ENCODE measurements at places on chromosomes 3 and 15. TPM values are rescaled to one million over a fixed set of nuclear protein-coding genes. Genes with fewer than 3 reads are reported as not detected.
A peak's percentile ranks its signal among the peaks of the same experiment; 100 is the strongest.

DNA sequence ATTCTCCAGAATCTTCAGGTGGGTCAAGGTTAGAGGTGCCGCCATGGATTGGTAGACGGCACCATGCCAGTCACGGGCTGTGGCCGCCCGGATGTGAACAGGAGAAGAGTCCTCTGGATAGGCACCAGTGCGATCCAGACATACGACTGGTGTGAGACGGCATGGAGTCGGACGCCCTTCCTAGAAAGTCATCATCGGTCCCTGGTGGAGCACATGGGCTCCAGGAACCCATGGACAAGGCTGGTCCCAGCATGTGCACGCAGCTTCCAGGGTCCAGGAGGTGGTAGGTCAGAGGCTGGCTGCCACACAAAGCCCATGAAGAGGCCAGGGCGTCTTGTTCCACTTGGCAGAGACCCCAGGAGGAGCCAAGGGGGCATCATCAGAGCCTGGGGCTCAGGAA, 276.1 kb upstream of the LRRC3B start:
- no peaks in the 10 kb centered on the region for H3K36me3 ChIP-seq
- H3K4me1 ChIP-seq = no peaks in the 10 kb centered on the region
- H3K4me3 ChIP-seq = no peak overlapping the region
- no peak for DNase-seq
- no peaks in the 10 kb centered on the region for H3K27me3 ChIP-seq

DNA sequence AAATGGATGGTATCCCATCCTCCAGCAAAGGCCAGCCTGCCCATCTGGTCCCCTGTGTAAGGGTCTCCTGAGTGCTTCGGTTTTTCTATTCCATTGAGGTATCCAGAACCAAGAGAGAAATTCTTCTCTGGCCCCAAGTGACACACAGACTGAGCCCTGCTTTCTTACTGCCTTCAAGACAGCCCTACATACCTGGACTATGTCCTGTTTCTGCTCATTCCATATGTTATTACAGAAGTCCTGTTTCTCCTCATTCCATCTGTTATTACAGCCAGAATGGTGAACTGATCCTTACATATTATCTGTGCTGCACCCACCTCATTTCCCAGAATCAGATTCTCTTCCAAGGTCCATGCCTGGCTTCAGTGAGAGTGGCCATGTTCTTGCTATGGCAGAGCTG, 115.2 kb downstream of the DCLK3 start:
- H3K36me3 ChIP-seq = no peaks in the 10 kb centered on the region
- peaks cover 18% of the 10 kb centered on the region for H3K4me1 ChIP-seq
- no peak overlapping the region for H3K4me3 ChIP-seq
- H3K27me3 ChIP-seq = peaks cover 29% of the 10 kb centered on the region

DNA sequence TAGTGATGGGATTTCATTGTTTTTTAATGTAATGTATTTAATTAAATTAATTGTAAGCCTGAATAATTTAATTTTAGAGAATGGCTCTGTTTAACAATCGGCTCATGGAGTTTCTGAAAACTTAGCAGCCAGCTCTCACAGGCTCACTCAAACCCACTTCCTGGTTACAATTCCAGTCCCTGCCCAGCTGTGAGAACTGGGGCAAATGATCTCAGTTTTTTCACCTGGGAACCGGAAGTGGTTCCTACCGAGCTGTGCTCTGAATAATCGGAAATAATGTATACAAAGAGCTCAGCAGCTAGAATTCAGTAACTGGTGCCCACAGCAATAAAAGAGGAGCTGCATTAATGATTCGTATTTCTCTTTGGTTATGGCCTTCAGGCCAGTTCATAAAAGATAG, 244.3 kb upstream of the MCTP2 start:
- no peak for DNase-seq
- no peaks in the 10 kb centered on the region for H3K27me3 ChIP-seq
- H3K4me1 ChIP-seq = no peaks in the 10 kb centered on the region
- H3K36me3 ChIP-seq = no peaks in the 10 kb centered on the region
- H3K27ac ChIP-seq = no peak overlapping the region

- H3K27me3 ChIP-seq = no peaks in the 10 kb centered on the region
- H3K36me3 ChIP-seq = no peaks in the 10 kb centered on the region
- H3K4me3 ChIP-seq = no peak overlapping the region
- H3K27ac ChIP-seq = no peak overlapping the region
- DNase-seq = no peak
- H3K4me1 ChIP-seq = peaks cover 6% of the 10 kb centered on the region
Measured at GRCh38 chr3:24678421-24678865, 183.8 kb upstream of the THRB start.

- DNase-seq = no peak
- H3K4me3 ChIP-seq = no peak overlapping the region
- no peaks in the 10 kb centered on the region for H3K4me1 ChIP-seq
Measured at GRCh38 chr3:189806171-189806951, 175.2 kb downstream of the TP63 start.

- no peaks in the 10 kb centered on the region for H3K4me1 ChIP-seq
- no peaks in the 10 kb centered on the region for H3K36me3 ChIP-seq
- peaks cover 24% of the 10 kb centered on the region for H3K27me3 ChIP-seq
- no peak for DNase-seq
Measured at GRCh38 chr3:59289831-59290230, 240.0 kb upstream of the CFAP20DC start.

DNA sequence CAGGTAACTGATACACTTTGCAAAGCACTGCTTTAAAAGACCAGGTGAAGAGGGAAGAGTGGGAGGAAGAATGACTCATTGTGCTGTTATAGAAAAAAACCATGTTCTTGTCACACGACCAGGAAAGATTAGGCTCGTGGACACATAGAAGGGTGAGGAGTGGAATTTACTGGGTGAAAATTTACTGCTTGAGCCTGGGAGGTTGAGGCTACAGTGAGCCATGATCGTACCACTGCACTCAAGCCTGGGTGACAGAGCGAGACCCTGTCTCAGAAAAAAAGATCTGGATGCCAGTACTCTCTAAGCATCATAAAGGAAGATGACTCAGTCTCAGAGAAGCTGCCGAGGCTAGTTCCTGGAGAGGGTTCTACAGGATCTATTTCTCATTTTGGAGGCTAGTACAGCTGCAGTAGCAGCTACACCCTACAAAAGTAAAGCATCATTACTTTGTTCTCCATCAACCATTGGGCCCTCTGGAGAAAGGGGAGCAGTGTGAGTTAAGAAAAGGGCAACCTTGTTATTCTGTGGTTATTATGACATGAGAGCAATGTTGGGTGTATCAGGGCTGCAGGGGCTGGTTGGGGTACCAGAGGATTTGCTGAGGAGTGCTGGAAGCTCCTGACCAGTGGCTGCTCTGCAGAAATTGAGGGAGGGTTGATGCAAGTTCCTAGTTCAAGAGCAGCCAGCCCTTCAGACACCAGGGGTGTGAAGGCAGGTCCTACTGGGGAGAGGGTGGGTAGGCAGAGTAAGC, 75.4 kb downstream of the CMTM8 start:
- peak overlapping the region; percentile 8 for H3K4me3 ChIP-seq
- DNase-seq = peak; percentile 52
- H3K27ac ChIP-seq = peak overlapping the region; percentile 62
- H3K36me3 ChIP-seq = no peaks in the 10 kb centered on the region

DNA sequence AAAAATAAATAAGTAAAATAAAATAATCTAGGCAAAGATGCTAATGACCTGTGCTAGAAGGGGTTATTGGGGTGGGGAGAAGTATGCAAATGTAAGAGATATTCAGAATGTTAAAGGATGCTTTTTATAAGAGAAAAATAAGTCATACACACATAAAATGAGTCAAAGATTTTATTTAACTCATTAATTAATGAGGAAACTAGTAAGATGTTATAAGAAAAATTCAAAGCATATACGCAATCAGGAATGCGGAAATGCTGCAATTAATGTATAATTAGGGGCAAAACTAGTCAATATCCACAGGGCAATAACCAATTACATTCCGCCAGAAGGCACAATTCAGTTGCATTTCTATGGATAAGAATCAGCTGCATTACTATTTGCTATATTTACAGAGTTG, 30.1 kb downstream of the MAP3K13 start:
- no peaks in the 10 kb centered on the region for H3K27me3 ChIP-seq
- H3K4me3 ChIP-seq = no peak overlapping the region
- no peaks in the 10 kb centered on the region for H3K36me3 ChIP-seq
- no peak overlapping the region for H3K27ac ChIP-seq
- DNase-seq = no peak

DNA sequence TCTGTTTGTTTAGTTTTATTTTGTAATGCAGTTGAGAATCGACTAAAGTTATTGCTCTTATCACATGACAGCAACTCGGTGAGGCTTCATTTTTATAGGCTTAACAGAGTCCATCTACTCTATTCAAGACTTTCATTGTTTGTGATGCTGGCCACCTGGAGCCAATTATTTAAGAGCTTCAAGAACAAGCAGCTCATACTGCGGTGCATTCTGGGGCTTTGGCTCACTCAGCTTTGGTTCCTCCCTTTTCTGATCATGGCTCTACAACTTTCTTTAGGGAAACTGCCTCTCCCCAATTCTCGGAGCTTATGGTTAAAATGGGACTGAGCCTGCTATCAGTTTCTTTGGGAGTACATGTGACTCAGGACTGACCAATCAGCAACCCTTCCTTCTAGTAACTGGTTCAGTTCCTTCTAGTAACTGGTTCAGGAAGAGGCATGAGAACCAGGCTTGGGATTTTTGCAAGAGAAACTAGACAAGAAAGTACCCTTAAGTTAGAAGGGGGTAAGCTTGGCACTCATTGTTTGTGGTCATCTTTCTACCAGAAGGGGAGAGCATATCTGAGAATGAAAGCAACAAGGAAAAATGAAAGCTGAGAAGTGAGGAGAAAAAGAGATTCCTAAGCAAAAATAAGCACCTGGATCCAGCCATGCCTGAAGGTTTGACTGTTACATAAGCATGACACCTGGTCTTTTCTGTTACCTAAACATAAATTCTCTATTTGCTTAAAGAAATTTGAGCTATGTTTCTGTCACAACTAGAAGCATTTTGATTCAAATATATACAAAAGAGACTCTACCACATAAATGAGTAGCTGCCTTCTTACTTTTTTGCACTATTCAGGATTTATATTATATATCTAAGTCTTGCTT, 24.1 kb upstream of the ARHGEF3 start:
- peaks cover 29% of the 10 kb centered on the region for H3K4me1 ChIP-seq
- no peak overlapping the region for H3K4me3 ChIP-seq
- H3K36me3 ChIP-seq = no peaks in the 10 kb centered on the region
- H3K27me3 ChIP-seq = 0 out of 2 replicates have a peak, but pooled peaks cover 3% of the 10 kb centered on the region

GRCh38 chr3:141928631-141929270, 52.3 kb downstream of the ATP1B3 start:
- no peaks in the 10 kb centered on the region for H3K27me3 ChIP-seq
- DNase-seq = no peak
- H3K27ac ChIP-seq = no peak overlapping the region
- peaks cover 5% of the 10 kb centered on the region for H3K36me3 ChIP-seq
- H3K4me3 ChIP-seq = no peak overlapping the region

DNA sequence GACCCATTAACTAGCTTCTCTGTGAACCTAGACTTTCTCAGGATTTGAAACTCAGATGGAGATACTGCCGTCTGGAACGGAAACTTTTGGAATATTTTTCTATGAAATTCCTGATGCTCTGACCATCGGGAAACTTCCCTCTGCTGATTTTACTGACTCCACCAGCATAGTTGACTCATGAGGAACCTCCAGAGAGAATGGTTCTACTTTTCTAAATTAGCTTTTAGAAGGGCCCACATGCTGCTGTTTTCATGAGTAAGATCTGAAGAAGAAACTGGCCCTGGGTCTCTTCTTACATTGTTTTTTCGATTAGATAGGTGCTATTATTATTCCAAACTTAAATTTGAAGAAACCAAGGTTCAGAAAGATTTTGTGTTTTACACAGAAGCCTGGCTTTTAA, 326.3 kb upstream of the NR2E3 start:
- no peak overlapping the region for H3K4me3 ChIP-seq
- H3K36me3 ChIP-seq = no peaks in the 10 kb centered on the region
- H3K4me1 ChIP-seq = no peaks in the 10 kb centered on the region
- no peak for DNase-seq
- H3K27me3 ChIP-seq = no peaks in the 10 kb centered on the region

- no peaks in the 10 kb centered on the region for H3K36me3 ChIP-seq
- no peaks in the 10 kb centered on the region for H3K27me3 ChIP-seq
- no peaks in the 10 kb centered on the region for H3K4me1 ChIP-seq
- H3K4me3 ChIP-seq = no peak overlapping the region
- no peak for DNase-seq
Measured at GRCh38 chr3:67620869-67621268, 33.5 kb downstream of the SUCLG2 start.

- no peaks in the 10 kb centered on the region for H3K27me3 ChIP-seq
- no peaks in the 10 kb centered on the region for H3K4me1 ChIP-seq
- H3K27ac ChIP-seq = no peak overlapping the region
- DNase-seq = peak; percentile 47
Measured at GRCh38 chr15:45795440-45796069, 160.7 kb downstream of the SQOR start.

GRCh38 chr3:134126153-134126552, 96.4 kb upstream of the SLCO2A1 start:
- H3K4me3 ChIP-seq = no peak overlapping the region
- DNase-seq = no peak
- H3K27me3 ChIP-seq = no peaks in the 10 kb centered on the region

- DNase-seq = no peak
- H3K27ac ChIP-seq = no peak overlapping the region
- H3K27me3 ChIP-seq = no peaks in the 10 kb centered on the region
- H3K4me3 ChIP-seq = no peak overlapping the region
- no peaks in the 10 kb centered on the region for H3K36me3 ChIP-seq
- H3K4me1 ChIP-seq = no peaks in the 10 kb centered on the region
Measured at GRCh38 chr3:172221547-172221946, 182.2 kb downstream of the FNDC3B start.

- no peaks in the 10 kb centered on the region for H3K36me3 ChIP-seq
- H3K27me3 ChIP-seq = no peaks in the 10 kb centered on the region
- H3K4me1 ChIP-seq = peaks cover 10% of the 10 kb centered on the region
- no peak for DNase-seq
Measured at GRCh38 chr15:71362987-71363968, 248.0 kb downstream of the THSD4 start.

DNA sequence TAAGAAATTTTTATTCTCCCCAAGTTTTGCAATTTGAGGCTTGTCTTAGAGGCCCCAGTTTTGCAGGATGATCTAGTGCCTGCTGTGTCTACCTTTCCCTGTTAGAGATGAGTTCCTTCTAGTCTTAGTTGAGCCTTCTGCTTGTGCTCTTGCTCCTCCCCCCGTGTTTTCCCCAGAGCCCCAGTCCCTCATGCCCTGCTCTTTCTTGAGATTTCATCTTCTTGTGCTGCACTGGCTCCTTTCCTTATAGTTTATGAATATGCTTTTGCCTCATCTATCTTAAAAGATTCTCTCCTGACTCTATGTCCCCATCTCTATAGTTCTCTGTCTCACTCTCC, 4.7 kb downstream of the GAP43 start:
- H3K27ac ChIP-seq = no peak overlapping the region
- H3K27me3 ChIP-seq = peaks cover 38% of the 10 kb centered on the region
- H3K36me3 ChIP-seq = no peaks in the 10 kb centered on the region

- H3K4me3 ChIP-seq = no peak overlapping the region
- no peaks in the 10 kb centered on the region for H3K4me1 ChIP-seq
- H3K36me3 ChIP-seq = no peaks in the 10 kb centered on the region
- no peaks in the 10 kb centered on the region for H3K27me3 ChIP-seq
Measured at GRCh38 chr3:196662711-196663571, 23.4 kb downstream of the NRROS start.

CFAP91 gene
- total RNA-seq = 0.96 TPM

RTP3 gene
- not detected for total RNA-seq

COL8A1 gene
- 0.07 TPM for total RNA-seq

ITIH1 gene
- total RNA-seq = 0.37 TPM

PPP1R14D gene
- total RNA-seq = not detected

Measured in HCT116 (cell line).